ENCODE measurements at places on chromosomes 4 and X.

DNA sequence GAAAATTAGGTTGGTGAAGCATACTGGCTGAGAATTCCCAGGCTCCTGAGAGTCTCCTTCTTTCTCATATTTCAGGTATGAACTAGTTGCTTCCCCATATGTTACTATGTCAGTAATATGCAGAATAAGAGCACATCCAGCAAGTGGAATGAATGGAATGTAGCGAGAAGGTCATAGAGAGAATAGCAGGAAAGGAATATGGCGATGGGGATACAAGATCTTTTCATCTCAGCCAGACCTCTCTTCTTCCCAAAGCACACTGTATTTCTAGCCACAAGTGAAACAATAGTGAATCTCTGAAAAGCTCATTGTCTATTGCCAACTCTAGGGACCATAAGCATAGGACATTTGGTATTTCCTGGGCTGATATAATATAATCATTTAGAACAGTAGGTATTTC is 54.6 kb upstream of the MMAA start:
- DNase-seq: no peak

GRCh38 chr4:155885666-155886065 is 17.8 kb upstream of the TDO2 start:
- DNase-seq: no peak

GRCh38 chrX:67317725-67318124 is 226.1 kb upstream of the AR start:
- DNase-seq: no peak

GRCh38 chr4:148443512-148444295 is 1.5 kb upstream of the NR3C2 start:
- no peak for DNase-seq

DNA sequence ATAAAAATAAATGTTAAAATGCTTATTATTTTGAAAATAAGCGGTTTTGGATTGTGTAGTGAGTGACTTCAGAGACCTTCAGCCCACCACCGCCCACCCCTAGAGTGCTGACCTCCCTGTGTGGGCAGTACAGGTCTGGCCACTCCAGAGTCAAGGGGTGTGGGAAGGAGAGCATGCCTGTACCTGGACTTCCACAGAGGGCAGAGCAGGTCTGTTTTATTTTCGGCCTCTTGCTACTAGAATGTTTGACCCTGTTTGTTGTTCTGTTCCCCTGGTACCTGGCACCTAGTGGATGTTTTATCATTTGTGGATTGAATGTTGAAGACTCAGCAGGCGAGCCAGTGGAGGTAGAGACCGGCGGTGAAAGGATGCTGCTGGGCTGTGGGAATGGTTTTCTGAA is 14.3 kb downstream of the PIGG start:
- DNase-seq: no peak

DNA sequence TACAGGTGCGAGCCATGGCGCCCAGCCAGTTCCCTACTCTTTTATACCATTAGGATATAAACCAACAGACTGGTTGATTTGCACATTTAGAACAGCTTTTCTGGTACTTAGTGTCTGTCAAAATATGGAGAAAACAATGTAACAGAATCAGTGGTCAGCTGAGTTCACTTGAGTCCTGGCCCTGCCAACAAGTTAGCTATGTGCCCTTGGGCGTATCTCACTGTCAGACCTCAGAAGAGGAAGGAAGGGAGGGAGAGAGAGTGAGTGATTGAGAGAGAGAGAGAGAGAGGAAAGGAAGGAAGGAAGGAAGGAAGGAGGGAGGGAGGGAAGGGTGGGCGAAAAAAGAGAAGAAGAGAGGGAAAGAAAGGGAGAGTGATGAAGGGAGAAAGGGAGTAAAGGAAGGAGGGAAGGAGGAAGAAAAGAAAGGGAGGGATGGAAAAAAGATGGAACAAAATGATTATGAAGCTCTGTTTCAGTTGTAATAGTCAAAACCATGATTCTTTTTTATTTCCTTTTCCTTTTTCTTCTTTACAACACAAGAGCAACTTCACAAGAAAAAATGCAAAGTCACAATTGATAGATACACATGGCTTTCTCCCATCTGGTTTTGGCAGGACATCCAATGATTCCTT is 55.7 kb upstream of the PDGFRA start:
- DNase-seq: no peak

DNA sequence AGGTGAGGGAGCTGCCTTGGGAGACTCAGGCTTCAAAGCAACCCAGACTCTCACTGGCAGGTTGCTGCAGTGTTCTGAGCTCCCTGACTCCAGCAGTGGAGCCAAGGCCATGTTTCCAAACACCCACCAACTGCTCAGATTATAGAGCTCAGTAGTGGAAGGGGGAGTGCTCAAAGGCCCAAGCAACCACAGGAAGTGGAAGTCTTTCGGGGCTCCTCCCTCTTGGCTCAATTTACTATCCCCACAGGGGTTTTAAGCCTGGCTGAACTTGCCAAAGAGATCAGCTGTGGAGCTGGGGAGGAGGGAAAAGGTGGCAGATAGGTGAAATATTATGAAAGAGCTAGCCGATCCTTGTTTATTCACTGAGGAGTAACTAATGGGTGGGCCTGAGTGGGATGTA is 82.5 kb downstream of the HPRT1 start:
- DNase-seq: peak; percentile 74

DNA sequence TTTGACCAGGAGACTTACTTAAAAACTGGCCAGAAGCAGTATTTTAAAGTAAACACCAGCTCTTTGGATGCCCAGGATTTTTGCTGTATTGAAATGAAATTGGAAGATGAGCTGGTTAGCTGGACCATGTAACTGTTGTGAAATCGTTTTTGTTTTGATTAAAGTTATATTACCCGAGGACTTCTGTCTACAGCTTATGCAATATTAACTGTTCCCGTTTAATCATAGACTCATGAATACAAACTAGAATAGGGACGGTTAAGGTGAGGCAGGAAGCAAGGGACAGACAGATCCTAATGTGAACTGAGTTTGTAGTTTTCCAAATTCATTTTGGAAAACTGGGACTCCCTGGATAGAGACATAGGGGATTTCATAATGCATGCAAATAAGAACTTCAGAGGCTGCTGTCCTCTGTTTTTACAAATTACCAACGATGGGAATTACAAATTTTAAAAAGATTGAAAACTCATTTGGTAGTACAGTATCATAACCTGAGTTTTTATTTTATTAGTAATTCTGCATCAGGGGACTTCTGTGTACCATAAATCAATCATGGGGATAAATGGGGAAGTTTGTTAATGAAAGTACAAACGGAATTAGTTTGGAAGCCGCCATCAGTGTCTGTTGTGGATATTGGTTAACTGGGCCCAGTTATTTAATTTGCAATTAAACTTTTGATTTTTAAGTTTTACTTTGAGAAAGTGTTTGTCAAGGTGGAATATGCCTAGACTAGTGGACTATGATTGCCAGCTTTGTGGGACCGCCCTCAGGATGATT is 304.4 kb downstream of the AFF2 start:
- no peak for DNase-seq

DNA sequence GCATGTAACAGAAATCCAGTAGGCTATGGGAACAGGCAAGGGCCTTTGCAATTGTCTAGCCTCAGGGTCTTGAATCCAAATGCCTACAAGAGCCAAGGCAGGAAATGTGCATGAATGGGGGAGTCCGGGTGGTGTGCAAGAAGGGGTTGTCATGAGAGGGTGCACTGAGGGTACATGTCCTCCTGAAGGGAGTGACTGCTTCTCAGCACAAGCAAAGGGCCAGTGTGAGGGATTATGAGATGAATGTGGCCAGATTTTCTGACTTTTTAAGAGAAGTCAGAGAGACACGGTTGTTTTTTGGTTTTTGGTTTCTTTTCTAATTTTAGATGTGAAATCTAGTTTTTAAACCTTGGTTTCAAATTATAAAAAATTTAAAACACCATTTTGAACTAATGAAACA is 76.5 kb upstream of the LSM6 start:
- DNase-seq: no peak

- DNase-seq: peak; percentile 15
Observed at GRCh38 chrX:63784902-63785707, at the start of gene ARHGEF9. Gene ARHGEF9 (minus strand): TSS chrX:63785214. CDS start chrX:63785145, 69 bp downstream.

DNA sequence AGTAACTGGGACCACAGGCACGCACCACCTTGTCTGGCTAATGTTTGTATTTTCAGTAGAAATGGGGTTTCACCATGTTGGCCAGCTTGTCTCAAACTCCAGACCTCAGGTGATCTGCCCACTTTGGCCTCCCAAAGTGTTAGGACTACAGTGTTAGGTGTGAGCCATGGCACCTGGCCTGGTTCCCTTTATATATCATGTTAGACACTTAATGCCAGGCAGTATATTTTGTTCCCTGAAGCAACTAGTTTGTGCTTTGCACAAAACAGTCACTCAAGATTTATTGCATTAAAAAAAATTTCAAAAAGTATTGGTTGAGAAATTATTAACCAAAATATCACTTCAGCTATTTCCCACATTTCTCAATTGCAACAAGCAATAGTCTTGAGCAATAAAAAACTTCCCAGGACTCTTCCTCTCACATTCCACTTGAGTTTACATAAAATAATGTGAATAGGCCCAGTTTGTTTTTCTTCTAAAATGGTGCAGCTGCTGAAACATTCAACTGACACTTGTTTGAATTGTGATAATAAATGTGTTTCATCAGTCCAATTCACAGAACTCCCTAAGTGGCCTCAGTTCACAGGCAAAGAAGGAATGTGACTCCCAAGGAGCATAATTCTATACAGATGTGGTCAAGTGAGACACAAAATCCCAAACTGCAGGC is 22.7 kb downstream of the CXCL1 start:
- no peak for DNase-seq

- DNase-seq: no peak
Observed at GRCh38 chr4:188117631-188118324, 8.4 kb upstream of the TRIML2 start.

DNA sequence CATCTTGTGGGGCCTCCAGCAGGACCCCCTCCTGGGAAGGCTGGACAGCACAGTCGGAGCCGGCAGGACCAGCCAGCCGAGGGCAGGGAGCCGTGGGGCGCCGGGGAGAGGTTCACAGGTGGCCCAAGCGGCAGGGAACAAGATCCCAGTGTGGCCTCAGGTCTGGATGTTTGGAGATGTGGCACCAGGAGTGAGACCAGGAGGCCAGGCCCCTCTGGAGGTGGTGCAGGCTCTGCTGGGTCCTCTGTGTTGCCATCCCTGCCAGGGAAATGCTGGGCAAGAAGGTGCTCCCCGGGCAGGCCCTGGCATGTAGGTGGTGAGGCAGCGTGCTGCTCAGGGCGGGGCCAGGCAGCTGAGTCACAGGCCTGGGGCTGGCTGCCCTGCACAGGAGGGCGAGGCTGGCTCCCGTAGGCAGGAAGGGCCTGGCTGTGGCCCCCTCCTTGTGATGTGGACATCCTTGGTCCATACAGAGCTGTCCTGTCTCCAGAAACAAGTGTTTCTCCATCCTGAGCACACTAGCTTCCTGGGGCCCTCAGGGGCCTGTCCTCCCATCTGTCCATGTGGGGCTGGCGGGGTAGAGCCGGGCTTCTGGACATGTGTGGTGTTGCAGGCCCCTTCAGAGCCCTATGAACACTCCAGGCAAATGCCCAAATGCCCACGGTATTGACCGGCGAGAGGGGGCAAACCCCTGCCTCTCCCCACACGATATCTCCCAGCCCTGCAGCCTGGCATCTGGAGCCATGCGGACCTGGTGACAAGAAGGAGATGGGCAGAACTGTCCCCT is 4.8 kb upstream of the HGFAC start:
- peak; percentile 60 for DNase-seq

DNA sequence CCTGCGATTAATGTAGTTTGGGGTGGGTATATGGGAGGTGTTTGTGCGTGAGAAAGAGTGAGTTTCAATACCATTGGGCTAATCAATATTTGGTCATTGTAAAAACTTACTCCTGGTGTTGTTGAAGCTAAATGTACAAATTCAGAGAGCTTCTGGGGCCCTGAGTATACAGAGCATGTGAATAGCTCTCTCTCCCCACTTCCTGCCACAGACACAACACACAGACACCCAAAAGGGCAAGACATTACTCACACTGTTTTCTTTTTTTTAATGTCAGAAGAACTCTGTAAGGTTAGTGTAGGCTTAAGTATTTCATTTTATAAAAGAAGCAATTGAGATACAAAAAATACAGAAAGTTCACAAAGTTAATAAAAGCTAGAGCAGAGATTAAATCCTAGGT is 151.3 kb upstream of the KCNIP4 start:
- DNase-seq: no peak

DNA sequence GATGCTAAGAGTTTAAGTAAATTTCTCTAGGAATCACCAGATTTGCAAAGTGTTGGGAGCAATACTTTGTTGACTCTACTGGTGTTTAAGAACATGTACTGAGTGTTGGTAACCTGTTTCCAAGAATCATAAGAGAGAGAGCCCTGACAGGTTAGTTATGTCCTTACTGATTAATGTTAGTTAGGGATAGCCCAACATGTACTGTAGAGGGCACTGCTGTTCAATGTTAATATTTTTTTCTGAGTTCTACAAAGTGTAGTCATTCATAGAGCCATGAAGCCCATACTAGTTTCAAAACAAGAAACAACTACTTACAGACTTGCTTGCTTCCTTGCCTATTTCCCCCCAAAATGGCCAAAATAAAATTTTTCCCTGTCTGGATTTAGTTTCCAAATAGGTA is 11.9 kb downstream of the TMPRSS11D start:
- peak; percentile 53 for DNase-seq

GRCh38 chr4:41505161-41505661 is 32.7 kb upstream of the LIMCH1 start:
- DNase-seq: peak; percentile 83

DNA sequence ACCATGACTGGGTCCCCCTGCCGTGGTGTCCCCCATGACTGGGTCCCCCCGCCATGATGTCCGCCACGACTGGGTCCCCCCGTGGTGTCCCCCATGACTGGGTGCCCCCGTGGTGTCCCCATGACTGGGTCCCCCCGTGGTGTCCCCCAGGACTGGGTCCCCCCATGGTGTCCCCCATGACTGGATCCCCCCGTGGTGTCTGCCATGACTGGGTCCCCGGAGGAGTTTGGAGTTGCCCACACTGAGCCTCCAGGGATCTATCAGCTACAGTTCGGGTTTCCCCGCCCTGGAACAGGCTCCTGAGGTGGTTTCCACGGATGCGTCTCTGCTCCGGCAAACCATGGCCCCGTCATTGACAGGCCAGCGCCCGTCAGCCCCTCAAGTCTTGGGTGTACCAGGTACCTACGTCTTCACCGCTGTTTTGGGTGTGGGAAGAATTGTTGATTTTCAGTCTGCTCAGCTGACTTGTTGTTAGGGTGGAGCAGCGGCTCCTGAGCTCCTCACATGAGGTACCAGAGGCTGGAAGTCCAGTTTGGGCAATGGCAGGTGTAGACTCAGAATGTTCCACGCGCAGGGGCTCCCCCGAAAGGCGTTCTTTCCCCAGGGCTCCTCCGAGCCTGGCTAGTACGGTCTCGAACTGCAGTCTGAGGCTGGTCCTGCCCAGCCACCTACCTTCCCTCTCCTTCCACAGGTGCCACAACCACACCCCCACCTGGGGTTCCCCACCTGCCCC is 8.3 kb upstream of the PDE6B start:
- DNase-seq: no peak

DNA sequence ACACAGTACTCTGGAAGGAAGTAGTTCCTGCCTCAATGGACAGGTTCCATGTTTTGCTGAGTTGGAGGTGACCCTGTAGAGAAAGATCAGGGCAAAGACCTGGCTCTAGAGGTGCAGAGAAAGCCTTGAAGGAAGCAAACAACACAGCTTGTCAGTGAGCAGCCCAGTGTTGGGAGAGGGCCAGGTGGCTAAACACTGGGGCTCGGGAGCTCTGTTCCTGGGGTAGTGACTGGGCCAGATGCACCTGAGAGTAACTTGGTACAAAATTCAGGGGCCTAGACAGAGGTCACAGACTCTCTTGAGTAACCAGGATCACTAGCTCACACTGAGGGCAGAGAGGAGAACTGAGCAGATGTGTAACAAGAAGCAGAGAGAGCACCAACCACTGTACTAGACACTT is 138.4 kb upstream of the NALF2 start:
- no peak for DNase-seq

Measured in NCI-H1694 treated with DMSO at 0.1 percent for 48 hours (cell line).